Mucosa of gallbladder (tissue), 1 donor: ENCODE measurements at places on chromosomes 13 and 19. TPM values are rescaled to one million over a fixed set of nuclear protein-coding genes. Genes with fewer than 3 reads are reported as not detected.

ZNF57 gene
- total RNA-seq: 6.0 TPM

GRCh38 chr13:43938449-43938848 lies 58.7 kb downstream of the LACC1 start:
- DNase-seq: no peak

DNA sequence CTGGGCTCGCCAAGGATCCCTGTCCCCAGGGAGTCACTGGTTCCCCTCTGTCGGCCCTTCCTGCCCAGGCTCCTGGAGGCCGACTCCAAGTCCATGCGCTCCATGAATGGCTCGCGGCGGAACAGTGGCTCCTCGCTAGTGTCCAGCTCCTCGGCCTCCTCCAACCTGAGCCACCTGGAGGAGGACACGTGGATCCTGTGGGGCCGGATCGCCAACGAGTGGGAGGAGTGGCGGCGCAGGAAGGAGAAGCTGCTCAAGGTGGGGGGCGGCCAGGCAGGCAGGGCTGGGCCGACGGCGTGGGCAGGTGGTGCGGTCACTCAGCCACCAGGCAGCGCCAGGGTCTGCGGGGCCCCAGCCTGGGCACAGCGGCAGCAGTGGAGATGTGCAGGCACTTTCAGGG lies 17.6 kb downstream of the EVI5L start:
- no peak for DNase-seq

DNA sequence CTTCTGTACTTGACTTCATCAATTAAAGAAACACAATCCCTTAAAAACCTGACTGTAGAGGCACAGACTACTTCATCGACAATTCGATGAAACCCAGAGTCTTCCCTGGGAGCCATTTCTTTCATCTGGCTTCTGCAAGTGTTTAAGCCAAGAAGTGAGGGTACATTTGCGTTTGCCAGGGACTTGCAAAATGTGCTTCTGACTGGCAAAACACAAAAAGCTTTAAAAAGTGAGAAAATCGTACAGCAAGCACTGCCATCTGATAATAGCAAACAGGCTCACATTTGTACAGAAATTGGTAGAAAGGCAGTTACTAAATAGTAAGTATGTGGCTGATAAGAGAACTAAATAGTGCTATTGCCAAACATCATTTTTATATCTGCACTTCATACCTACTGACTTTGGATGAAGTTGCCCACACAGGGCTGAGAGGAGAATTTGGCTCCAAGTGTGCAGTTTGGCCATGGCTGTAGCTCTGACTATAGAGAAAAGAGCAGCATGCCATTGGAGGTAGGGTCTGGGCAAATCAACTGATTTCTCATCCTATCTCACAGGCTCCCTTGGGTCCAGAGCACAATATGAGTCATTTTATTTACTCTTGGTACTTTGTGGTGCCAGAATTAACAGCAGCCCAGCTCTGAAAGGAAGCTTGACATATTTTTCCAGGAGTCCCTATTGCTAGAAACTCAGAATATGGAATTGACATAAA lies 358.1 kb downstream of the OXGR1 start:
- DNase-seq: no peak

GRCh38 chr19:30886222-30886621 lies 463.0 kb downstream of the TSHZ3 start:
- no peak for DNase-seq

DNA sequence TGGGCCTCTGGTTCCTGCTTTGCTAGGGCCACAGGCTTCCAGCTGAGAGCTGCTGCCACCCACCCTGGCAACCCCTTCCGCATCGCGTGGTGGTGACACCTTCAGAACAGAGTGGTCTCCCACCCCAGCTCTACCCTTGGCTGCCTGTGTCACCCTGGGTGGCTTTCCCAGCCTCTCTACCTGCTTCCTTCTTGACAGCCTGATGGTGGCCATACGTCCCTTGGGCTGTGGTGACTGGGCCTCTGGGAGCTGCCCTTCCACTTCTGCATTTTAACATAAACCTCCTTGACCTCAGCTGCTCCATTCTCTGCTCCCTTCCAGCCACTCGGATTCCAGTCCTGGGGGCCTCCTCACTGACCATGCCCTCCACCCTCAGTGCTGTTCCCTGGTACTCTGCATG lies 17.0 kb downstream of the PAK4 start:
- DNase-seq: no peak
